Ureter (tissue), 1 donor: ENCODE measurements at places on chromosomes 2 and 18.

- DNase-seq = no peak
Observed at GRCh38 chr2:174493549-174494331, 6.9 kb upstream of the GPR155 start.

GRCh38 chr2:43132683-43133301 is 93.6 kb downstream of the ZFP36L2 start:
- no peak for DNase-seq

DNA sequence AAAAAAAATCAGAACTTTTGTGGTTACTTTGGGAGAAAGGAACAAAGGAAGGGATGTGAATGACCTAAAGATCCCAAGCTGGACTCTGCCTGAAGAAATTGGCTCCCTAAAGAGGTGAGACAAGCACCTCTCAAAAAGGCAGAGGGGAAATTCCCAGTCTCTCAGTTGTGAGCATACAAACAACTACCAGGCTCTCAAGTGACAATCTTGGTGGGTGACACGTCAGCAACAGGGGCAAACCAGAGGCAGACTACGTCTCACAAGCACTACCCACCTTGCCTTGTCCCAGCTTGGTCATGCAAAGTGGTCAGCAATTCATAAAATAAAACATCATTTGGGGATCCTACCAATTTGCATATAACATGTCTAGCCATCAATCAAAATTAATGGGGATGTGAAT is 24.3 kb upstream of the LRATD1 start:
- DNase-seq = no peak

- no peak for DNase-seq
Observed at GRCh38 chr18:56562479-56562878, 75.9 kb downstream of the TXNL1 start.

GRCh38 chr18:35174745-35175144 is 66.1 kb upstream of the ZNF397 start:
- DNase-seq = no peak

DNA sequence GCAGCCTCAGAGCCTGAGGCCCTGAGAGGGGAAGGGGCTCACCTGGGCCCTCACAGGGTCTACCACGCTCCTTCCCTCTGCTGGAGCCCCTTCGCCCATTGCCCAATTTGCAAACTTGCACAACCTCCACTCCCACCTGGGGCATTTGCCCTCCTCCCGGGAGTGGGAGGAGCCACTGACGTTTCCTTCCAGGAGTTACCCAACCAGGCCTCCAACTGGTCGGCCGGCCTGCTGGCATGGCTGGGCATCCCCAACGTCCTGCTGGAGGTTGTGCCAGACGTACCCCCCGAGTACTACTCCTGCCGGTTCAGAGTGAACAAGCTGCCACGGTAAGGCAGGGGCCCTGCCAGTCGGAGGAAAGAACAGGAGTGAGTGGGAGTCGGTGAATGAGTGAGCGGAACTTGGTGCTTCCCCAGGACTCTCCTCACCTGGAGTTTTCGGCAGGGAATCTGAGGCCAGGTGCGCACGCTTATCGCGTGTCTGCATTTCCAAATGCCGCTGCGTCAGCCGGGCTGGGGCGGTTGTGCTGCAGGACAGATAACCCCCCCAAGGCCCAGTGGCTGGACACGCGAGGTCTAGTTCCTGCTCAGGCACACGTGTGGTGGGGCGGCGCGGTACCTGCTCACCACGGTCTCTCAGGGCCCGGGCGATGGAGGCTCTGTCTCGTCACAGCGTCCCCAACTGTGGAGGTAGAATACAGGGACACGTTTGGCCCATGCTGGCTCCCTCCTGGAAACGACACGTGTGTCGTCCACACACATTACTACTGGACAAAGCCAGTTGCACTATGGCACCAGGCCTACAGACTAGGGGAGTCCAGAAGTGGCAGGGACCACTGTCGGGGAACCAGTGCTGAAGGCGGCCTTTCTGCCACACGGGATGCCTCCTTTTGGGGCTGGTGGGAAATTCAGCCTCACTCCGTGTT is 11.7 kb downstream of the ANO7 start:
- no peak for DNase-seq

GRCh38 chr18:36828157-36828629 is 609 bp downstream of the TPGS2 start:
- peak; percentile 50 for DNase-seq

DNA sequence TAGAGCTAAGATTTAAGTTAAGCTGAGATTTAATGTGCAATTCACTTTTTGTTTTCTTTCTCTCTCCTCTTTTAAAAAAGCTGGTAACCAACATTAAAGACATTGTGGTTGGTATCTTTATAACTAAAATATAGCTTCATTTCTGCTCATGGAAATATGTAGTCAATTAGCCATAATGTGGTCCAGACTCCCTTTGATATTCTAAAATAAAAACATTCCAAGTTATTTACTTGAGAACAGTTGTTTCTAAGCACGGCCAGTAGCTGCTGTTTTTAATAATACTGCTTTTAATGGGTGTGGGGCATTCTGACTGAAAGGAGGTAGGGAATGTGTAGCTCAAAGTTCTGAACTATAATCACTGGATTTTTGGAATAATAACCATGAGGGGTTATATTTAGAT is 183.3 kb upstream of the FBXO11 start:
- DNase-seq = no peak

GRCh38 chr18:8685141-8685913 is 20.0 kb upstream of the MTCL1 start:
- peak; percentile 73 for DNase-seq

DNA sequence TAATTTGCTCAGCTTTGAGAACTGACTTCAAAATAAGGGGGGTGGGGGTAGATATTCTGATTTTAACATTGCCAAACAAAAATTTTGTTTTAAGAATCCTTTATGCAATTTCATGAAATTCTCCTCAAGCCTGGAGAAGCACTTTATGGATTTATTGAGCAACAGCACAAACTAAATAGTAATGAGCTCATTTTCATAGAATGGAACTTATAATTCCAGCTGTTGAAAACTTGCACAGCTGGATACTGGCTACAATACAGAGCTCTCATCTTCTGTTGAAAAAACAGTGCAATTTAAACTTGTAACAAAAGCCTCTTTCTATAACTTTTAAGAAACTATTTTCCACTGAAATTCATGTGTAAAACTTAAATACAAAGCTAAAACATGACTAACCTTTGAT is 137.6 kb upstream of the FN1 start:
- DNase-seq = no peak
